ENCODE measurements at places on chromosomes 4 and X.

DNA sequence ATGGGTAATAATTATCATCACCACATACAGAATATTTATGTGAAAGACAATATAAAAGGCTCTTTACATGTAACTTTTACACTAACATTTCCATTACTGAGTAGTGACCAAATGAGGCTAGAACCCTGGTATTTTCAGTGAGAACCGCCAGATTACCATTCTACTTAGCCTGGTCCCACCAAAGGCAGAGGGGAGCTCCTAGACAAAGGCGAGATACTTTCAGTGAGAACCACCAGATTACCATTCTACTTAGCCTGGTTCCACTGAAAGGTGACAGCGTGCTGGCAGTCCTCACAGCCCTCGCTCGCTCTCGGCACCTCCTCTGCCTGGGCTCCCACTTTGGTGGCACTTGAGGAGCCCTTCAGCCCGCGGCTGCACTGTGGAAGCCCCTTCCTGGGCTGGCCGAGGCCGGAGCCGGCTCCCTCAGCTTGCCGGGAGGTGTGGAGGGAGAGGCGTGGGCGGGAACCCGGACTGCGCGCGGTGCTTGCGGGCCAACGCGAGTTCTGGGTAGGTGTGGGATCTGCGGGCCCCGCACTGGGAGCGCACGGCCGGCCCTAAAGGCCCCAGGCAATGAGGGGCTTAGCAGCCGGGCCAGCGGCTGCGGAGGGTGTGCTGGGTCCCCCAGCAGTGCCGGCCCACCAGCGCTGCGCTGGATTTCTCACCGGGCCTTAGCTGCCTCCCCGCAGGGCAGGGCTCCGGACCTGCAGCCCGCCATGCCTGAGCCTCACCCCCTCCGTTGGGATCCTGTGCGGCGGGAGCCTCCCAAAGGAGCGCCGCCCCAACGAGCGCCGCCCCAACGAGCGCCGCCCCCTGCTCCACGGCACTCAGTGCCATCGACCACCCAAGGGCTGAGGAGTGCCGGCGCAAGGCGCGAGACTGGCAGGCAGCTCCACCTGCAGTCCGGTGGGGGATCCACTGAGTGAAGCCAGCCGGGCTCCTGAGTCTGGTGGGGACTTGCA, 1276.1 kb downstream of the PCDH7 start:
- DNase-seq = peak; percentile 48

DNA sequence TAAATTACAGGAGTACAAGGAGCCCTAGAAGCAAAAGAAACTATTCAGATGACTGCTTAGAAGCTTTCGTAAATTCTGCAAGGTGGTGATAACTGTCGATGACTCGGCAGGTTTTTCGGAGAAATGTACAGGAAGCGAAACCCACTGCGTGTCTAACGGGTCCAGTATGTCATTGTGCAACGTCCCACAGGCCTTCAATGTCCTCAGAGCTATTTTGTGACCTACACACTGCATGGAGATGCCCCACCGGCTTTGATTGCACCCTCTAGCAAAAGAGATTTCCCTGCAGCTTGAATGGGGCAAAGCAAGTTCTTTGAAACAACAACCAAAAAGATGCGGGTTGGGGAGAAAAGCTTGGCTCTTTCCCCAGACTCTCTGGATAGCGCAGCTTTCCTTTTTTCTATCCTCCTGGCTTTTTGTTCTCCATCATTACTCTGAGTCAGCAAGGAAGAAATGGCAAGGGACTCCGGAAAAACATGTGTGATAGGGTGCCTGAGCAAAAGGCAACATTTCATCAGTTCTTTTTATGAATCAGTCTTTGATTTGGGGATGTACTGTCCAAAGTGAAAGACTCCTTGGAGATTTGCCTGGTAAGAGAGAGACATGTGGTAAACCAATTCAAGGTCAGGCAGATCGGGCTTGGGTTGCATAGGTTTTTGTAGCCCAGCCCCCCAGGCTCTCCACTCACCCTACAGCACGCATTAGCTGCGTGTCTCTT, 112.0 kb upstream of the TBL1X start:
- no peak for DNase-seq

DNA sequence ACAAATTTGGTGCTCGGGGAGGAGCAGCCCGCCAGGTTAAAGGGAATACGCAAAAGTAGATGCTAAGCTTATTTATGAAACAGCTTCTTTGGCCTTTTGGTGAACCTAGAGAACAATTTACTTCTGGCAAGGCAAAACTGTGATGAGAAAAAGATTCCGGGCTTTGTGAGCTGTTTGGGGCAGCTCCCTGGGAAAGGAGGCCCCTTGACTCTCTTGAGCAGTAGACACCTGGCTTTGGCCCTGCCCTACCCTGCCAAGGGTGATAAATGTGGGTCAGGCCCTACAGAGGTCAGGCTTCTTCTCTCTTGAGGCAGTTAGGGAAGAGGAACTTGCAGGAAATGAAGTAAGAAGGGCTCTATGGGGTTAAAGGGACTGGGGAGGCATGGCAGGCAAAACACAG, 509.6 kb downstream of the MID1IP1 start:
- DNase-seq = no peak

GRCh38 chr4:167943872-167944505, 148.3 kb upstream of the ANXA10 start:
- DNase-seq = no peak

- no peak for DNase-seq
Observed at GRCh38 chr4:142567620-142568451, 278.3 kb downstream of the INPP4B start.

DNA sequence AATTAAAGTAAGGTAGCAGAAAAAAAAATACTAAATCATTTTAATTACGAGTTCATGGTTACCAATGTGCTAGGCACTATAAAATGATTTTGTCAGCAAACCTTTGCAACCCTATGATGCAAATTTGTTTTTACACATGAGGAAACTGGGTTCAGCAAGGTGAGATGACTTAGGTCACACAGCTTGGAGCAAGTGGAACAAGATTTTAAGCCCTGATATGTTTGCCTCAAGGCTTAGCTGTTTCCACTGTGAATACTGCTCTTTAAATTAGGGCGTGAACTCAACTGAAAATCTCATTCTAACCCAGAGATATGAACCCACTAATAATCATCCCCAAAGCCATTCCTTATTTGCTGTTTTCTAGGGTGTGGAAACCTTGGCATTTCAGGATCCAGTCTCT, 86.3 kb downstream of the CEP44 start:
- no peak for DNase-seq

DNA sequence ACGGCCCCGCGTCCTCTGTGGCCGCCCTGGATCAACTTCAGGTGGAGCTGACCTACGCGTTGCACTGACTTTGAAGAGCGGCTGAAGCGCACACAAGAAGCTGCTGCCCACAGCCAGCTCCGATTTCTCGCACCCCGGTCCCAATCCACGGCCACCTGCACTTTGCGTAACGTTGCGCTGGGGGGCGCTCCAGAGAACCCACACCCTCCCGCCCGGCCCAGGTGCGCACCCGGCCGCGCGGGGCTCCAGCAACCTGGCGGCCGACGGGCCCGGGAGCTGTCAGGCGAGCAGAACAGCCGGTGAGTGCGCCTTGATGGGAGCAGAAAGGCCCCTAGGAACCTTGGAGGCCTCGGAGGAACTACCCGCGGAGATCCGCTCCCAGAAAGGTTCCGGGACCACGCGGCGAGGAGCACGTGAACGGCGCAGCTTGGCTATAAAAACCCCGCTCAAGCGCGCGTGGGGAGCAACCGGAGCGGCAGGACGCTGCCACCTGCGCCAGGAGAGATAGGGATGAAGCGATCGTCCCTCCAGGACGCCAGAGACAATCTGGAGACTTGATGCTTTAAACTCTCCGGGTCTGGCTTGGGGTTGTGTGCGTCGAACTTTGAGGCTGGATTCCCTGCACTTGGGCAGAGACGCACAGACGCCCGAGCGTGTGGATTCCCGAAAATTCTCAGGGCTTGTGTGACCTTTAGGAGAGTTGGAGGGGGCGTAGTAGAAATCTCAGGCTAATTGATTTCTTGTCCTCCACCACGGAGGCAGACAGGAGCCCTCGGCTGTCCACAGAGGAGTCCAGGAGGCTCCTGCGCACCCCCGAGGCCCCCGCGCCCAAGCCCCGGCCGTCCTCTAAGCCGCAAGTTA, 591 bp upstream of the NWD2 start:
- no peak for DNase-seq

DNA sequence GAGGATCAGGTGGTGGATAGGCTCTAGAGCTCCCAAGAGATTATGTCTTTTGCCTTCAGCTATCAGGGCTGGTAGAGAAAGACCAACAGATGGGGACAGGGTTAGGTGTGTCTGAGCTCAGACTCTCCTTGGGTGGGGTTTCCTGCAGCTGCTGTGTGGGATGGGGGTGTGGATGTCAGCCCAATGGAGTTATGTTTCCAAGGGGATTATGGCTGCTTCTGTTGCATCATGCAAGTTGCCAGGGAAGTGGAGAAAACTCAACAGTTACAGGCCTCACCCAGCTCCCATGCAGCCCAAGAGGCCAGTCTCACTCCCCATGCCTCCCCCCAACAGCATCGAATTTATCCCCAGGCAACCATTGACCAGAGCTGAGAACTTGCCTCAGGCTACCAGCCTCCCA, 80.2 kb upstream of the CDX4 start:
- DNase-seq = no peak

GRCh38 chr4:113468165-113469022, 293.1 kb downstream of the CAMK2D start:
- DNase-seq = no peak

DNA sequence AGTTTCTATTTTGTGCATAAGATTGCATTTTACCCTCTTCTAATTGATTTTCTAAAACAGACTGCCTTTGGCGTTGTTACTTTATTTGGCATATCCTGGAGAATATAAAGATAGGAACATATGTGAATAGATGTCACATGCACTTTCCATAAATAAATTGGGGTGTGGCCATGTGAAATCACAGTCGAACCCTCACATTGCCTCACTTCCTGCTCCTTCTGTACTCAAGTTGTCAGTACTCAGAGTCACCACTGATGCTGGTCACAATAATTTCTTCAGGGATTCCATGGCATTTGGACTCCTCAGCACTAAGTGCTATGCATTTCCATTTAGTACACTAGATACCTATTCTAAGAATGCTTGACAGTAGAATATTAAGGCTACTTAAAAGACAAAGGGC, 1.4 kb upstream of the EMCN start:
- DNase-seq = no peak

DNA sequence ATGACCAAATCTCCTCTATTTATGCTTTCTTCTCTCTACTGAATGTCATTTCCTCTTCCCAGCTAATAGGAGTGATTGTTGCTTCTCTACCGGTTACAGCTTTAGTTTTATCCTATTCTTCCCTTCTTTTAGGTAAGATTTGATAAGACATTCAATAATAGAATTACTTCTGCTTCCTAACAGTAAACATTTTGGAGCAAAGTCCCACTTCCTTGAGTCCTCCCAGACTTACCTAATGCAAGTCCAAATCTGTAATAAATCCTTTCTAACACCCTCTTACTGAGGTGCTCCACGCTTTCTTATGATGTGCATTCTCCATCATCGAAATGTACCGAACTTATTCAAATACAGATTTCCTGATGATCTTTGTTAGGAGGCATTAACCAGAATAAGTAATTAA, 79.2 kb upstream of the GPM6A start:
- no peak for DNase-seq

DNA sequence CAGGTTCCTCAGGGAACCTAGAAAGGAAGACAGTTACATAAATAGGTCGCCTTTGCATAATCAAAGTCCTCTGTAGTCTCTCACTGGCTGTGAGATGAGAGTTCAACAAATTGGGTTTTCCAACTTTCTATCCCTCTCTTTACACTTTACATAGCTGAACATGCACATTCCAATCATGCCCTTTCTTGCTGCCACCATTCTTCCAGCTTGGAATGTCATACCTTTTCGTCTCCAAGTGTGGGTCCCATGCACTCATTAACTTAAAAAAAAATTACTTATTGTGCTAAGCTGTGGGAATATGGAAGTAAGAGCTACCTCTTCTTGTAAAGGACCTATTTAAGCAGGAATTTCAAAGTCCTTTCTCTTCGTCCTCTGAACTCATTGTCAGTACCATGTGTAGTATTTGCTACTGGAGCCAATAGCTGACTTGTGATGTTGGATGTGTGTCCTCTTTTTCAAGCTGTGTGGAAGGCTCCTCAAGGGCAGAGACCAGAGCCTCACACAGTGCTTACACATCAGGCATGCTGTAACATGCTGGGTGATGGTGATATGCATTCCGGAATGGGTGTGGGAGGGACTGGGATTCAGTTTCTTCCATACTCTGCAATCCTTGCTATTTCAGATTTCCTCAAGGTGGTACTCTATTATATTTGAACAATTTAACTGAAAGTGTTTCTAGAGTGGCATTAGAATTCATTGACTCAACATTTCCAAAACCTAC, 7.1 kb downstream of the ENOPH1 start:
- no peak for DNase-seq

DNA sequence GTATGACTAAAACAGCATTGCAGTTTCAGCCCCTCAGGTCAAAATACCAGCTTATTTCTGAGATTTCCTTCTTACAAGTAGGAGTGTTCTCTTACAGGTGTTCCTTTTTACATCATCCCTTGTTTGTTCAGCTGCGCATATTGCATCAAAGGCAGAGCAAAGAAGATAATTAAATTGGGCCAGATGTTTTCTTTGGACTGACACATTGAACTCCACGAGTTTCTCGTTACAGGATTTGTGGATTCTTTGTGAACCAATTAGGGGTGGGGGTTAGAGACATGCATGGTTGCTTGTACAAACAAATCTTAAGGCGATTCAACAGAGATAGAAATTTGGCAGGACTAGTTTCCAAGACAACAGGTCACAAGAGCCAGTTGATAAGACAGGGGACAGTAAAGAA, 95.7 kb downstream of the SPANXN4 start:
- DNase-seq = peak; percentile 72

GRCh38 chr4:52991472-52991871, 129.4 kb downstream of the RASL11B start:
- no peak for DNase-seq

DNA sequence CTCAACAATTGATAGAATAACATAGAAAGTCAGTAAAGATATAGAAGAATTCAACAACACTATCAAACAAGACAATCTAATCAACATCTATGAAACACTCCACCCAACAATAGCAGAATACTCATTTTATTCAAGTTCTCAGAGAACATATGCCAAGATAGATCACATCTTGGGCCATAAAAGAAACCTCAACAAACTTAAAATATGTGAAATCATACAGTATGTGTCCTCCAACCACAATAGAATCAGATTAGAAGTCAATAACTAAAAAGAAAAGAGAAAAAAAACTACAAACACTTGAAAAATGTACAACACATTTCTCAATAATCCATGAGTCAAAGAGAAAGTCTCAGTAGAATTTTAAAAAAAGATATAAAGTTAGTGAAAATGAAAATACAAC, 78.6 kb upstream of the LDB2 start:
- no peak for DNase-seq

Data from NCI-H1930 (cell line).